ENCODE measurements at places on chromosomes 5 and 9.

DNA sequence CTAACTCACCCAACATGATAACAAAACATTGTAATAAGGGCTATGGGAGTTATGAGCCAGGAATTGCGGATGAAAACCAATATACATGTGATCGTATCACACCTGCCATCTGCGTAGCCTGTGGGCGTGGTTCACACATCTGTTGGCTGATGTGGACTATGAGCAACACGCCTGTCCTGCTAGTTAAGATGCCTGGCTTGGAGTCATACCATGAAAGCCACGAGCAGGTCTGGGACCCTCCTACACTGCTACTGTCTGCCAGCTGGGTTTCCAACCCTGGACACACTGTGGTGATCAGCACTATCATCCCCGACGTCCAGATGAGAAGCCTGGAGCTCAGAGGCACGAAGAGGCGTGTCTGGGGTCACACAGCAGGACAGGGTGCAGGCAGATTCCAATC is 40.2 kb downstream of the STK10 start:
- no peak for DNase-seq

DNA sequence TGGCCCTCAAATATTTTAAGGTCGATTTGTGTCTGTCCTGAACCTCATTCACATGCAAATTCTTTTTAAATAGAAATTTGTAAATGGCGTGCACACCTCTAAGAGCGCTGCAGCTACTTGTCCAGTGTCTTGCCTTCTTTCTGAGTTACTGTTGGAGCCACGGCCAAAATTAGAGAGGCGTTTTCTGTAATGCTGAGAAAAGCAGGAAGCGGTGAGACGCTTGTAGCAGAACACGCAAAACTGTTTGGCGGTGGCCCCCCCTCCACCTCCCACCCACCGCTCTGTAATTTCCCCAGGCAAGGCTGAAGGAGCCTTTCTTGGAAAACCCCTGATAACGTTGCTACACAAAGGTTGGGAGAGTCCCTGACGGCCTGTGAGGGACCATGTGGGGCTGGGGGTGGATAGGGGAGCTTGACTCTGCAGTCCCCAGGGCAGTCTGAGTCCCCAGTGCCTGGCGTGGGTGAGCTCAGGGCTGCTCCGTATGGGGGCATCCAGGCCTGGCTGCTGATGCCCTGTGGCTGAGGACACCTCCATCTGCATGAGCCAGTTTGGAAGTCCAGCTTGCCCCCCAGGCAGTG is 96.5 kb downstream of the GADD45G start:
- no peak for DNase-seq

GRCh38 chr9:100084128-100084453 is 14.7 kb downstream of the ERP44 start:
- no peak for DNase-seq

GRCh38 chr5:16665601-16666000 is 48.8 kb upstream of the RETREG1 start:
- DNase-seq: no peak

- DNase-seq: no peak
Measured at GRCh38 chr9:137367506-137368430, 55.2 kb downstream of the EXD3 start.

- DNase-seq: no peak
Measured at GRCh38 chr5:87329114-87329513, 61.4 kb downstream of the RASA1 start.

GRCh38 chr9:90198956-90199355 is 443.7 kb downstream of the DIRAS2 start:
- no peak for DNase-seq

DNA sequence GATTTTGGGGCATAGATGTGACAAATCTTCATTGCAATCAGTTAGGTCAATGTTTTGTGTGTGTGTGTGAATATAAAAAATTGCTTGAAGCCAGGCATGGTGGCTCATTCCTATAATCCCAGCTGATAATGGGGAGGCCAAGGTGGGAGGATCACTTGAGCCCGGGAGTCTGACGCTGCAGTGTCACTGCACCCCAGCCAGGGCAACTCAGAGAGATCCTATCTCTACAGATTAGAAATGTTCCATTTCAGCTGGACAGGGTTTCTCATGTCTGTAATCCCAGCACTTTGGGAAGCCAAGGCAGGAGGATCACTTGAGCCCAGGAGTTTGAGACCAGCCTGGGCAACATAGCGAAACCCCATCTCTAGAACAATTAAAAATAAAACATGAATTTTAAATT is 11.5 kb downstream of the OR2V2 start:
- no peak for DNase-seq

DNA sequence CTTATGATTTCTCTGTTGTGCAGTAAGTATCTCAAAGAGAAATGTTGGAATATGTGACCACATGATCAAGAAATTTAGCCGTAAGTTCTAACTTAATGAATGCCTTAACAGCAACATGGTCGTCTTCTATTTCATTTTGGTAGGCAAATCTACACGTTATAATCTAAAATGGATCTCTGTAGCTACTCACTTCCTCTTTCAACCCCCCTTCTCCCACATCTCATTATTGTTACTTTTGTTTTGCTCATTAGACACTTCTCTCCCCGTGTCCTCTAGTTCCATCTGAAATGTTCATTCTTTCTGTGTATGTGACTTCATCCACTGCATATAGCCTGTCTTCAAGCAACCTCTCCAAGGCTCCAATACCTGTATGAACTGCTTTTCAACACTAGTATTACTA is 27.1 kb upstream of the LPAR1 start:
- DNase-seq: no peak

DNA sequence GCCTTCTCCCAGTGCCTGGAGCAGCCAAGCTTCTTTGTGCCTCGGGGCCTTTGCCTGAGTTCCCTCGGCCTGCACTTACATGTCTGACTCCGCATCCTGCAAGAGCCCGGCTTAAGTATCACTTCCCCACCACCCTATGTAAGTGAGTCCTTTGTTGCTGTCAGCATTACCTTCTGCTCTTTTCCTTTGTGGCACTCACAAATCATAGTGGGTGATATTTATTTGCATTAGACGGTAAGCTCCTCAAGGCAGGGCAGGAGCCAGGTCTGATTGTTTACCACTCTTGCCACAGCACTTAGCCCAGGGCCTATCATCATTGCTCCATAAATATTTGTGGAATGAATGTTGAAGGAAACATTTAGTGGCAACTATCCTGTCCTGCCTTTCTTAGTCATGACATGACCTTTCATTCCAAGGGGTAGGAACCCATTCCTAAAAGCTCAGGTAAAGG is 4.8 kb downstream of the GM2A start:
- DNase-seq: no peak

DNA sequence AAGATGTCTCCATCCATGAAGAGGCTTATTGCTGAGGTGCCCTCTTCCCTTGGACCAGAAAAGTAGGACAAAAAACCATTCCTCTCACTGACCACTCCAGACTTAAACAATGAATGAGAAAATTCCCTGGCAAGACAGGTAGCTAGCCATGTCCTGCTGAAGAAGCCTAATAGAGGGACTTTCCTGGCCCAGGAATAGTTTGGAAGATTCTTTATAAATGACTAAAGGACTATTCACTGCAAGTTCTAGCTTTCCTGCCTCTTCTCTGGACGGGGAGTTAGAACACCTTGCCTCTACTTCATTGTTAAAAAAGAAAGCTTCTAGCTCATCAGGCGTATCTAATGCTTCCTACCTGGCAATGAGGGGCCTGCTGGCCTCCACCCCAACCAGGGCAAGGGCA is 153.6 kb downstream of the NR3C1 start:
- no peak for DNase-seq

- DNase-seq: no peak
Measured at GRCh38 chr5:109191153-109191558, 218.6 kb downstream of the PJA2 start.

GRCh38 chr9:91734371-91734981 is 215.6 kb downstream of the ROR2 start:
- peak; percentile 73 for DNase-seq

GRCh38 chr5:31664566-31664965 is 25.6 kb downstream of the PDZD2 start:
- DNase-seq: no peak

GRCh38 chr5:54450542-54450941 is 5.0 kb upstream of the HSPB3 start:
- DNase-seq: no peak

- no peak for DNase-seq
Measured at GRCh38 chr5:31561946-31562345, 29.8 kb downstream of the C5orf22 start.
